ENCODE measurements at places on chromosomes 7 and 10.

- no peak for DNase-seq
Observed at GRCh38 chr10:133165556-133166503, 5.8 kb downstream of the KNDC1 start.

- no peak for DNase-seq
Observed at GRCh38 chr7:12814828-12815227, 127.4 kb downstream of the ARL4A start.

- no peak for DNase-seq
Observed at GRCh38 chr7:42238709-42239366, 1.8 kb upstream of the GLI3 start.

- DNase-seq = no peak
Observed at GRCh38 chr10:23362069-23362830, 17.7 kb upstream of the C10orf67 start.
